ENCODE measurements at places on chromosomes 12 and 14.

GRCh38 chr12:132257955-132258490, 71.4 kb downstream of the GALNT9 start:
- no peak for DNase-seq

DNA sequence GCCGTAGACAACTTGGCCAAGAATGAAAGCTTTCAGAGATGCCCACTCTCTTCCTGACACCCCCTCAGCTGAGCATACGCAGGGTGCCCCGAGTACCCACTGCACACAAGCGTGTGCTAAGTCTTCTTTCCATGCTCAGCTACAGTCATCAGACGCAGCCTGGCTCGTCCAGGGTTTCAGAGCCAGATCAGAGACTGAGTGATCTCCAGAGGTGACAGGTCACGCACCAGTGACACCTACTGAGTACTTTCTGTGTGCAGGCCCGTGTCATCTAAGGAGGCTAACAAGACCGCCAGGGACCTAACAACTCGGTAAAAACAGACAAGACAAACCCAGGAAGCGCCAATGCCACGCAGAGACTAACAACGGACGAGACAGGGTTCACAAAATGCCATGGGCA, 25.1 kb downstream of the STX2 start:
- no peak for DNase-seq

DNA sequence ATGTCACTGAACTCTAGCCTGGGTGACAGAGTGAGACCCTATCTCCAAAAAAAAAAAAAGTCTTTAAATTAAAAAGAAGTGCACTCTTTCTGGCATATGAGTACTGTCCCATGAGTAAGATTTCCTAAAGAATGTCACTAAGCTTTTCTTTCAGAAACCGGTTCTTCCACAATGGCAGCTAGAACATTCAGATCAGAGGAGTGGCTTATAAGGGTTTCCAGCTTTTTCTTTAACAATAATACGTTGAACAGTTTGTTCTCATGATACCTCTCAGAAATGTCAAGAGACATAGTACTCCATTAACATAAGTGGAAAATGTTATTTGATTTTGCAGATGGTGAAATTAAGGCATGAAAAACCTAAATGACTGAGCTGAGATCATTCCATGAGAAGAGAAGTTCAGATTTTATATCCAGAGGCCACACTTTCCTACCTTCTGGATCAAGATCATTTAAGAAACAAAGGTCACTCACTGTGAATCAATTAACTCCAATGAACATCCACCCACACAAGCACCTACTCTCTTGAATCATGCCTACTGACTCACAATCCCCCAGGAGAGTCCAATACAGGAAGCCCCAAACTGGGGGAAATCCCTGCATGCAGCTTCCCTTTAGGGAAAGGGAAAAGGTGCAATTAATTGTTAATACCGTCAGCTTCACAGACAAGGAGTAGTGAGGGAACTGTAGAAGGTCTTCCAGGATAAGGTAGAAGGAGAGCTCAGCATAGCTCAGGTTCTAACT, 86.9 kb downstream of the SPTSSA start:
- DNase-seq = no peak

GRCh38 chr14:78341827-78342389, 171.7 kb downstream of the NRXN3 start:
- no peak for DNase-seq

GRCh38 chr14:45247427-45247826, 5.6 kb downstream of the MIS18BP1 start:
- no peak for DNase-seq

DNA sequence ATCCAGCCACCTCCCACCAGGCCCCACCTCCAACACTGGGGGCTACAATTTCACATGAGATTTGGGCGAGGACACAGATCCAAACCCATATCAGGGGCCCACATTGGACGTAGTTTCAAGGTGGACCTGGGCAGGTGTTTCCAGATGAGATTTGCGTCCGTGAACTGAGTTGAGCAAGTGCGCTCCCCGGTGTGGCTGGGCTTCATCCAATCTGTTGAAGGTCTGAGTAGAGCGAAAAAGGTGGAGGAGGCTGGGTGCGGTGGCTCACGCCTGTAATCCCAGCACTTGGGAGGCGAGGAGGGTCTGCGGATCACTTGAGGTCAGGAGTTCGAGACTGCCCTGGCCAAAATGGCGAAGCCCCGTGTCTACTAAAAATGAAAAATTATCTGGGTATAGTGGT, 4.9 kb upstream of the GLT1D1 start:
- DNase-seq = no peak

GRCh38 chr14:99654235-99654985, 9.5 kb downstream of the HHIPL1 start:
- DNase-seq = no peak

- DNase-seq = no peak
Measured at GRCh38 chr12:5557906-5558305, 126.0 kb downstream of the NTF3 start.

- DNase-seq = no peak
Measured at GRCh38 chr12:100797246-100797645, 2.7 kb downstream of the ANO4 start.

- DNase-seq = no peak
Measured at GRCh38 chr14:75226755-75227544, 50.5 kb upstream of the TMED10 start.

DNA sequence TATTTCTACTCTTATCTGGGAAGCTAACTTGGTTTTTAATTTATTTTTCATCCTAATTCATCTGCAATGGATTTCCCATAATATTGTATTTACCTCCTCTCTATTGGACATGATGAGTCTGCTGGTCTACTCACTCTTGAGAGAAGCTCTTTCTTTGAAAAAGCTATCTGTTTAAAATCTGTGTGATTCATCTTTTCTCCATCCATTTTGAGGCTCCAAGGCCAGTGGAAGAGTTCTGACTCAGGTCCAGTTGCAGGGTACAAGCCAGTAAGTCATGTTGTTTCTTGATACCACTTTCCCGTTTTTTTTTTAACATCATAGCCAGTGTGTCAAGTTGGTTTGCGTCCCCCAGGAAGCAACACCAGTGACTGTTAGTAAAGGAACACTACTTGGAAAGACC, 160.3 kb upstream of the BMP4 start:
- no peak for DNase-seq

DNA sequence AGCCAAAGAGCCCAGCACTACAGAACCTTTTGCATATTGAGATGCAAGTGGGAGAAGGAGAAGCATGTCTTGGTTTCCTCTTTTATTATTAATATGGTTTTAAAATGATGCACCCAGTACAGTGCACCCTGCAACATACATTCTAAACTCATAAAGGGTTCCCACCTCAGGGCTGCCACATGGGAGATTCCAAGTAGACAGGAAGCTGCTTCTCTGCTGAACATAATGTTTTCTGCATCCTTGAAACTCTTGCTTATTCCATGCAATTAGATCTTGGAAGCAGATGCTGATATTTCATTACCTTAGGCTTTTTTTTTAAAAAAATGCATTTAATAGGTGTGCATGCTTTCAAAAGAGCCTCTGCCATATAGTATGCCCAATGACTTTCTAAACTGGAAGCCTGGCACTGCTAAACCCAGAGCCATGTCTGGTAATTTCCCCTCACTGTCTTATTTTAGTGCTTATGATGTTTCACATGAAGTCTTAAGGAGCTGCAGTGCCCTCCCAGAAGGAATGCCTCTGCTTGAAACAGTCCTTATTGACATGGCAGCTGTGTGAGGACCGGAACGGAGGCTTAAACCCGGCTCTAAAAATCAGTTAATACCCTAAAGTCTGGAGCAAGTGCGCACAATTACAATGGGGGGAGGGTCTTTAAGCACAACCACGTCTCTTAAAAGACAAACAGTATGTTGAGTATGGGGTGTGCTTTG, 2.0 kb upstream of the SIX1 start:
- no peak for DNase-seq

- no peak for DNase-seq
Measured at GRCh38 chr12:58570411-58570810, 349.9 kb downstream of the LRIG3 start.

- no peak for DNase-seq
Measured at GRCh38 chr14:53757732-53758131, 198.9 kb downstream of the BMP4 start.

- no peak for DNase-seq
Measured at GRCh38 chr12:127670796-127671195, 596.2 kb upstream of the TMEM132C start.

DNA sequence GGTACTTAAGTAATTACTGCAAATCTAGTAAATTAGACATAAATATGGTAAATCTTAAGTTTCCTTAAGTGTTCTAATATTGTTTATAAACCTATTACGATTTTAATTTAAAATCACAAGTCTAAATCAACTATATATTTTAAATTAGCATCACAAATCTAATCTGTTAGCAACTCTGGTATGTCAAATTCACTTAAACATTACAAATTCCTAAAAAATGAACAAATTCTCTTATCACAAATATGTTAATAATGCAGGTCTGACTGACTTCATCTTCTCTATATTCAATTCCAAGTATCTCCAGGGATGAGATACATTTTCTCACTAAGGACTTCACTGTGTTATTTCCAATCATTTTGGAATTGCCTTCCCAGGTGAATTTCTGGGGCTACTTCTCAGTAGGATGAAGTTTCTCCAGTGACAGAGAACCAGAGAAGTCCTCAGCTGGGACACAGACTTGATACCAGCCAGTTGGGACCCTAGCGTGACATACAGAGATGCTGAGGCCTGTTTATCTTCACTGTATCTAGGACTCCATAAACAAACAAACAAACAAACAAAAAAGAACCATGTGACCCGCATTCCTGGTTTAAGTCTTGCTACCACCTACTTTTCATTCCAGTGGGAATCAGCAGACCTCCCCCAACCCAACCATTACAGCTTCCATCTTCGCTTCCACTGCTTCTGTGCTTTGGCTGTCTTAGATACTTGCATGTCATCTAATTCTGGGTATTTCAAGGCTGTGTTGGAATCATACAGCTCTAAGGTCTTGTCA, 21.8 kb downstream of the CFAP251 start:
- DNase-seq = no peak

GRCh38 chr14:28102001-28102400, 664.6 kb upstream of the FOXG1 start:
- DNase-seq = no peak

DNA sequence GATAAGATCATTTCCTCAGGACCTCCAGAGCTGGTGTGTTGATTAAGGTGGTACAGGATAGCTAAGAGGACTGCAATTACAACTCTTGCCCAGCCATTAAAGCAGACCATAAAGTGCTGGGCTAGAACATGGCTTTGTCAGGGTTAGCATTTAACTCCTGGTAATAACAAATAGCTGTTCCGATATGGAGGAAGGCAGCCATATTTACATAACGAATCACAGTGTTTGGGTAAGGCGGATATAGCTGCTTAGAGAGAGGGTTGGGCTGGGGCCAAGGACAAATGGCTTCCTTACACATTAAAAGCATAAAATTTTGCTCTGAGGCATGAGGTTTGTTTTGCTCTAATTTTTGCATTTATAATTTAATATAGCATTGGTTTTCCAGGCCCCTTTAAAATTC, 297.7 kb upstream of the DDHD1 start:
- DNase-seq = no peak

DNA sequence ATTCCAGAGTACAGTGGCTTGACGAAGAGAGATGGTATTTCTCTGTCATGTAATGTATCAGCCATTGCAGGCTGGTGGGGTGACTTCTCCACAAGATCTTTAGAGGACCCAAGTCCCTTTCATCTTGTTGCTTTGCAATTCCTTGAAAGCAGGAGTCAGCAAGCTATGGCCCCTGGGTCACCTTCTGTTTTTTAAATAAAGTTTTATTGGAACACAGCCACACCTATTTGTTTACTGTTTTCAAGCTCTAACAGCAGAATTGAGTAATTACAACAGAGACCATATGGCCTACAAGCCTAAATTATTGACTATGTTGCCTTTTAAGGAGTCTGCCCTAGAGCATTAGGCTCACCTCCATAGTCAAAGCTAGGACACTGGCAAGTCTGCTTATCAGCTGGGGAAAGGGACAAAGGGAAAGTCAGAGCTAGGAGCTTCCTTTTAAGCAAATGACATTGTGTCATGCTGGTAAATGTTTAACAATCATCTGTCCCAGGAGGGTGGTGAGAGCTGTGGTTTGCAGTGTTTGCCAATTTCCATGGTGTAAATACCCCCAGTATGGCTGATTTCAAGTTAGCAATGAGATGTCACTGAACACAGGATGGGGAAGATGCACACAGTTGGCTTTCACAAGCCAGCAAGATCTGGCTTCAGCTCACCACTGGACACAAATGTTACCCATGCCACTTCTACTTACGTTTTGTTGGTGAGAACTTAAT, 87.7 kb upstream of the PWP1 start:
- DNase-seq = no peak

- DNase-seq = no peak
Measured at GRCh38 chr12:49933796-49934195, 16.7 kb upstream of the AQP2 start.

DNA sequence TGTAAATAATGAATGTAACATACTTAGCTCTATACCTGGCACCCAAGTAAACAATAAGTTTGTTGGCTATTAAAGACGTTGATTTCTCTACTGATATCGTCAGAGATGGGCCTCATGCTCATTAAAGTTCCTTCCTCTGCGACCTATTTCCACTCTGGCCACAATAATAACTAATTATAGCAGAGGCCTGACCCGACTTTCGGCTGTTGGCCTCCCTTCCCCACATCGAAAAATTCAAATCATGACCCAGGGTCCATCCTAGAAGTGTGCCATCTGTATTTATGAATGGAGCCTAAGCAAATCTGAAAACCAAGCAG, 321 bp upstream of the USP30 start:
- no peak for DNase-seq

GRCh38 chr12:13227191-13227590, 30.7 kb downstream of the EMP1 start:
- DNase-seq = no peak

GRCh38 chr12:102172436-102172835, 25.2 kb downstream of the PMCH start:
- DNase-seq = no peak

DNA sequence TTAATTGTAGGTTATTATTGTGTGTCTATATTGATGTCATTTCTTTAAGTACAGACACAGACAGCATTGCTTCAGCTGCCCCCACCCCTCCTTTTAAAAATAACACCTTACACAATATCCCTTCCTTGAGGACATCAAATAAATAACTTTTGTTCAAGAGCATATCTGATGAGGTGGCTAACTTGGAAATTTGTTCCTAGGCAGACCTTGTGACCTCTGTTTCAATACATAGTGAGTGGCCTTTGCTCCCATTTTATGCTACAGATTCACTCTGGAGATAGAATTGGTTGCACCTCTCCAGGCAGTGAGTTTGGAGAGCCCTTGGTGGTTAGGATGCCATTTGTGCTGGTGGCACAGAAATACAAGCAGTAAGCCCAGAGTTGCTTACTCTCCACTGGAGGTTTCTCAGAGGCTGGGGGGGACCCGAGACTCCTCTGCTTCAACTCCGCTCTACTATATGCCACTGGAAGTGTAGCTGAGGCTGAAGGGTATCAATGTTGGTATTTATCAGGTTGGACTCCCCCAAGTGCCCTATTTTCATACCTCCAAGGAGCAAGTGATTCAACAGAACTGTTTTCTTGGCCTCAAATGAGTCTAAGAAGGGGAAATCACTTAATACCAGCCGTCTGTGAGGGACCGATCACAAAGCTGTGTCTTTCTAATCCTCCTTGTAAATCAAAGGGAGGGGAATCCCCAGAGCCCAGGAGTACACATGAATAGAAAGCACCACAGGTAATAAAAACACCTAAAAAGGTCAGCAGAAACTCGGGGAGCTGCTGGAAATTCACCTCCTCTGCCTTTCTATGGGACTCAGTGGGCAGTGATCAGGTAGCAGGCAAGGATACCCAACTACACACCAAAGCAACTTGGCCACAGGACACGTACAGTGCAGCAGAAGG, 463.1 kb downstream of the RAD51B start:
- DNase-seq = no peak
